ENCODE measurements at places on chromosomes 7 and 10.

DNA sequence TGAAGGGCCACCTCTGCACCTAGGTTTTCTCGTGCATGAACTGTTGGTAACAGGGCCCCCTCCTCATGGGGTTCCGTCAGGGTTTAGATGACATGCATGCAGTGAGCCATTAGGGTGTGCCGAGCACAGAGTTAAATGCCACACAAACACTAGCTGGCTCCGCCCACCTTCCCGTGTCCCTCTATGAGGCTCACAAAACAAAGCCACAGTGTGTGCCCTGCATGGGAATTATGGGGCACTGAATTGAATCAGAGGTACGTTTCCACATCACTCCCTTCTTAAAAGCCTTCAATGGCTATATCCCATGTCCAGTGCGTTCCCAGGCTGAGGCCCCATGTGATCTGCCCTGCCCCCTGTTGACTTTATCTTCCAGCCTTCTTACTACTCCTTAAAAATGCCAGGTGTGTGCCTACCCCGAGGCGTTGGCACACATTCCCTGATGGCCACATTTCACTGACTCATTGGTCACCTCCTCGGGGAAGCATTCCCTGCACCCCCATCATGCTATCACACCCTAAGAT lies 35.7 kb downstream of the GSDME start:
- DNase-seq: no peak

- DNase-seq: no peak
Measured at GRCh38 chr10:86642021-86642420, 12.3 kb upstream of the OPN4 start.

DNA sequence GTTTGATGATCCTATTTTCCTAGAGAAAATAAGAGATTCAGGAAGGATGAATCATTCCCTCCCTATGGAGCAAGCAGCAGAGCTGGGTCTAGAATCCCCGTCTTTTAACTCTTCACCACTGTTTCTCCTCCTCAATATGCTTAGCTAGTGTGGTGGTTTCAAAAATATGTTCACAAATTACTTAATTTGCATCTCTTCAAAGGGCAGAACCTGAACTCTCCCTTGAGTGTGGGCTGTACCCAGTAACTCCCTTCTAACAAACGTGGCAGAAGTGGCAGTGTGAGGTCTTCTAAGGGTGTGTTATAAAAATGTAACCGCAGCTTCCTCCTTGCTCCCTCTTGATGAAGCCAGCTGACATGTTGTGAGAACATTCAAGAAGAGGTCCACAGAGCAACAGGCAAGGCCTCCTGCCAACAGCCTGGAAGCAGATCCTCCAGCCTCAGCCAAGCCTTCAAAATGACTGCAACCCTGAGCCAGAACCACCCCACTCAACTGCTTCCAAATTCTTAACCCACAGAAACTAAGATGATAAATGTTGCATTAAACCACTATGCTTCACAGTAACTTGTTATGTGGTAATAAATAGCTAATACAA lies 36.6 kb downstream of the SRPK2 start:
- no peak for DNase-seq

DNA sequence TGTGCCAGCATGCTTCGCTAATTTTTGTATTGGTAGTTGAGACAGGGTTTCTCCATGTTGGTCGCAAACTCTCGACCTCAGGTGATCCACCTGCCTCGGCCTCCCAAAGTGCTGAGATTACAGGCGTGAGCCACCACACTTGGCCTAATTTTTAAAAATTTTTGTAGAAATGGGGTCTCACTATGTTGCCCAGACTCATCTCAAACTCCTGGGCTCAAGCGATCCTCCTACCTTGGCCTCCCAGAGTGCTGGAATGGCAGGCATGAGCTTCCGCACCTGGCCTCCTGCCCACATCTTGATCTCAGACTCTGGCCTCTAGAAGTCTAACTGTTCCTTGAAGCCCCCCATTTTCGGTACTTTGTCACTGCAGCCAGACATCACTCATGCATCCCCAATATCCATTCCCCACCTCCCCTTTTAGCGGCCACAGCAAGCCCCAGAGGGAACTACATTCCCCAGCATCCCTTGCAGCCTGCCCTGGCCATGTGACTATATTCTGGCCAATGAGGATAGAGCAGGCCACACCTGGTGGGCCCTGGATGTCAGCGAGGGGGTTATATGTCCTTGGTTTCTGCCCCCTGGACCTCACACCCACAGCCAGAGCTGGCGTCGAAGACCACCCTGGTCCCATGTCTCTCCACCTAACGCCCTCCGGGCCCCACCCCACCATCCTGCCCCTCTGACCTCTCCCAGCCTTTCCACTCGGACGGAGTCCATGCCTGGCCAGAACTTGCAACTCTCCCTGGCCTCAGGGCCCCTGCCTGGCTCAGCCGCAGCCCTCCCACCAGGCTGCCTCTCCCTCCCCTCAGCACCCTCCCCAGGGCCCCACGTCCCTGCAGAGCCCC lies 33.8 kb downstream of the MICALL2 start:
- no peak for DNase-seq

GRCh38 chr7:8277394-8277982 lies 15.5 kb upstream of the ICA1 start:
- DNase-seq: no peak

DNA sequence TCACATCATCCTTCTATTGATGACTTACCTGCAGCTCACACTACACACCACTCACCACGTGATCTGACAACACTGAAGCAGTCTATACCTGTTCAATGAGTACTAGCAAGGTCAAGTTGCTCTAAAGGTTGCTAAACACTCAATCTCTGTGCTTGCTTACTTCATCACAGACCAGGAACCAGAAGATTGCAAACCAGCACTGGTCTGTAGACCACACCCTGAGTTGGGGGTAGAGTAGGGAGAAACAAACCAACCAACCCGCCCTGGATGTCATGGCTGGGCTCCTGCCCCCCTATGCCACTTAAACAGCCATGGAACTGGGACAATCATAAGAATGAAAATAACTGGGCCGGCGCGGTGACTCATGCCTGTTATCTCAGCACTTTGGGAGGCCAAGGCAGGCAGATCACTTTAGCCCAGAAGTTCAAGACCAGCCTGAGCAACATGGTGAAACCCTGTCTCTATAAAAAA lies 19.6 kb downstream of the DLG5 start:
- DNase-seq: no peak

DNA sequence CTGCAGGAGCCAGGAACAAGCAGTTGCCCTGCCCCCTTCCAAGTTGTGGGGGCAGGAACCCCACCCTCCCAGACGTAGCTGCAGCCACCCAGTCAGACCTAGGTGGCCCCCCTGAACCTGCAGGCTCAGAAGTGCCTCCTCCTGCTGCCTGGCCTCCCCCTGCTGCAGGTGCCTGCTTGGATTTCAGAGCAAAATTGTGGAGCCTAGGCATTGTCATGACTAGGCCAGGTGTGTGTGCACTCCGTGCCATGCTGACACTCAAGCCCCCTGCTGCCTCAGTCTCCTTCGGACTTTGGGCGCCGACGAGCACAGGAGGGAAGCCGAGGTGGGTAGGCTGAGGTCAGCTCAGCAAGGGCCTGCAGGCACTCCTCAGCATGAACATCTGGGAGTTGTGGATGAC lies 733.9 kb upstream of the ZWINT start:
- DNase-seq: no peak

GRCh38 chr10:117476281-117476680 lies 66.3 kb upstream of the EMX2 start:
- no peak for DNase-seq

DNA sequence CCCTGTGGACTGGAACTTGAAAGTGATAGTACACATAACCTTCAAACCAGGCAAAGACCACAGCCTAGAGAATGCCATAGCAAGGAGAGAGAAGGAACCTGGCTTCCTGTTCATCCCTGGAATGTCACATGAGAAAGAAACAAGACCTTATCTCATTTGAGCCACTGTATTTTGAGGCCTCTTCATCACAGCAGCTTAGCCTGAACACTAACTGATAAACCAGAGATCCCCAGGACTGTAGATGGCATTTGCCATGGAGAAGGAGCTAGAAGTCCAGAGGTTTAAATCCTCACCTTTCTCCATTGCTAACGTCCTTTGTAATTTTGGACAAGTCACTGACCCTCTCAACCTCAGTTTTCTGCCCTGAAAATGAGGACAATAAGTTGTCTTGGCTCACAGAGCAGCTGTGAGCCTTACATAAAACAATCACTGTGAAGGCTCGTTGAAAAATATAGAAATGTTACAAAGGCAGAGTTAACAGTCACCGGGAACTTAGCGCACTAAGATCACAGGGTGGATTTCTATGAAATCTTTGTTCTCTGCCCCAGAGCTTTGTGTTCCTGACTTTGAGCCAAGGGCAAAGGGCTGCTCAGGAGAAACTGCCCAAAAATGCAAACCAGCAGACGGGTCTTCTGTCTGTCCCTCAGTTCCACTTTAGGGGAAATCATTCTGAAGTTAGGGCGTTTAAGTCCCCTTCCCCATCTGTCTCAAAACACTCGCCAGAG lies 197.0 kb downstream of the USP6NL start:
- no peak for DNase-seq

DNA sequence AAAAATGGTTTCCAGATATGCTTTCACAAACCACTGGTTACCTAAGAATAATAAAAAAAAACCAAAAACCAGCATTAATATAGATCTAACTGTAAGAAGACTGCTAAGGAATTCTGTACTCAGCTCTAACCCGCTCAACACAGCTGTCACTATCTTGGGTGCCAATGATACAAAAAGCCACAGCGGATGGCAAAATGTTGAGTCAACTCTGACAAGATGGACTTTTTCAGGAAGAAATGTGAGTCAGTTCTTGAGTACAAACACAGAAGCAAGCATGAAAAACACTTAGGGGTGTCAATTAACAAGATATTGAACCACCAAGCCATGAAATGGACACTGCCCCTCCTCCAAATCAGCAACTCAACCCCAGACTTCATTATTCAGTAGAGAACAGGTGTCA lies 55.0 kb downstream of the CTTNBP2 start:
- DNase-seq: no peak

- no peak for DNase-seq
Measured at GRCh38 chr10:117248750-117249465, 8.0 kb downstream of the SLC18A2 start.

DNA sequence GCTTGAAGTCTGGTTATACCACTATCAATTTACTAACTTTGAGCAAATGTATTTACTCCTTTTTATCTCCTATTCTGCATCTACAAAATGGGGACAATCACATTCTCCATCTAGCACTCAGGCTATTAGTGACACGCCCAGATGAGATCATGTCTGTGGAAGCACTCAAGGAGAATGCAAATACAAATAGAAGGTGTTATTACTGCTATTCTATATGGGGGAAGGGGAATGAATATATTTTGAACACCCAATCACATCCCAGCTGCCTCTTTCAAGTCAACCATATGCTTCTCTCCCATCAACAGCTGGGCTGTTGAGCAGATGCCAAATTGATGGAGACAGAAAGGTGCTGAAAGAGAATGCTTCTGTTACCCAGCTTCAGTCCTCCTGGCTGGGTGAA lies 23.5 kb downstream of the SGMS1 start:
- DNase-seq: no peak

All from ecto neural progenitor cell (in vitro differentiated cells).